ENCODE measurements at places on chromosomes 6 and 20.

DNA sequence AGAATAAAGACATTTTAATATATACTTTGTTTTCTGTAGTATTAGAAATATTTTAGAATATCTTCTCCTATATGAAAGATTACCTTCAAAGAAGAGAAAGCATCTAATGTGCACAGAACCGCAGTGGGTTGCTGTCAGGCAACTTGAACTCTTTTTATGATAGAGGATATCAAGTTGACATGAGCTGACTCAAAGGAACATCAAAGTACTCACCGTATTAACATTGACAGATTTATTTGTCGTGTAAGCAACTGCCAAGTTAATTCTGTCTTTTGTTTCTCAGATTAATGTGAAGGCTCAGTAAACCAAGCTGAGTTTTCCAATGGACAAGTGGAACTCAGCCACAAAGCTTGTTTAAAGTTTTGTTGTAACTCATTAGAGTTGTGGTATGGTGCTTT, 2.2 kb upstream of the GINM1 start:
- H3K4me3 ChIP-seq, result no peak overlapping the region
- H3K27ac ChIP-seq, result no peak overlapping the region
- DNase-seq, result no peak
- H3K36me3 ChIP-seq, result no peaks in the 10 kb centered on the region
- H3K27me3 ChIP-seq, result peaks cover 14% of the 10 kb centered on the region

DNA sequence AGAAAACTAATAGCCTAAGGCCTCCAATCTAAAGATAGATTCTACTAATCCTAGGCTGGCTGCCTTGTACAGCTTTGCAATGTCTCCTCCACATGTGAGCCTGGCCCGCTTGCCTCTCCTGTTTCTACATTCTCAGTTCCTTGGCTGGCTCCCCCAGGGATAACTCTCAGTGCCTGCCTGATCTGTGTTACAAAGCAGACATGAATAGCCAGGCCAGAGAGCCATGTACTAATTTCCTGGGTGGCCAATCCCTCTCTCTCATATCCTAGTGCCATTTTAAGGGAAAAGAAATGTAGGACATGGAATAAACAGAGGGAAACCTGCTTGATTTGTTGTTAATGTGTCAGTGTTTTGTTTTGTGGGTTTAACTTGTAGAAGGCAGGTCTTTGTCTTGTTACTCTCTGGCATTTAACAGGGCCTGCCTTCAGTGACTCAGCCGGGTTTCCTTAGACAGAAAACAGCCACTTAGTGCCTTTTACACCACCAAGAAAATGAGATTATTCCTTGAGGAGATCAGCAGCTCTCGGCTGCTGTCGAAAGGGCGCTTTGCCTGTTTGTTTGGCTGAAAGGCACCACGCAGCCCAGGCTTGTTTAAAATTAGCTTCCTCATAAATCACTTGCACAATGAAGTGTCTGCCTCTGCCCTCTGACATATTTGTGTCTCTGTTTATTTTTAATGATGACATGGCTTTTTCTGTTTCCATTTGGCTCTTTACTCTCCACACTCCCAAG, 702.7 kb downstream of the MAFB start:
- H3K36me3 ChIP-seq, result no peaks in the 10 kb centered on the region
- no peaks in the 10 kb centered on the region for H3K4me1 ChIP-seq
- no peak overlapping the region for H3K27ac ChIP-seq

GRCh38 chr6:2589171-2589661, 161.5 kb downstream of the MYLK4 start:
- H3K36me3 ChIP-seq, result no peaks in the 10 kb centered on the region
- DNase-seq, result no peak
- H3K27ac ChIP-seq, result no peak overlapping the region
- H3K27me3 ChIP-seq, result peaks cover 31% of the 10 kb centered on the region
- H3K4me3 ChIP-seq, result no peak overlapping the region

DNA sequence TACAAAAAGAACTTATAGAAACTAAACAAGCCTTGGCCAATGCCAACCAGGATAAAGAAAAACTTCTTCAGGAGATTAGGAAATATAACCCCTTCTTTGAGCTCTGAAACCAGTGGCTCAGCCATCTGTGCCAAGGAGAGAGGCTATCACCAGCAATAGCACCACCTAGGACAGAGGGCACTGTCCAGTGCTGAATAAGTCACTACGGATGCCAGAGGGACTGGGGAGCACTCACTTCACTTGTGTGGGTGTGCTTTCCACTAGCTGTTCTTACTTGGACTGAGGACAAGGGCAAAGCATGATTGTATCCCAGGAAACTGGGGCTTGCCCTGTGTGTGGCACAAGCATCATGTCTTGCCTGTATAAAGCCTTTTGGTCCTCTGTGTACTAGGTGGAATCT, 15.5 kb downstream of the TAF11 start:
- peaks cover 32% of the 10 kb centered on the region for H3K36me3 ChIP-seq
- no peak overlapping the region for H3K27ac ChIP-seq
- no peak for DNase-seq
- no peaks in the 10 kb centered on the region for H3K27me3 ChIP-seq
- H3K4me3 ChIP-seq, result no peak overlapping the region

- H3K4me3 ChIP-seq, result no peak overlapping the region
- H3K36me3 ChIP-seq, result peaks cover 47% of the 10 kb centered on the region
- no peak for DNase-seq
- H3K4me1 ChIP-seq, result no peaks in the 10 kb centered on the region
- H3K27me3 ChIP-seq, result no peaks in the 10 kb centered on the region
- H3K27ac ChIP-seq, result no peak overlapping the region
Measured at GRCh38 chr20:34945315-34946077, 10.1 kb downstream of the GSS start.

- H3K4me1 ChIP-seq, result no peaks in the 10 kb centered on the region
- no peak for DNase-seq
- H3K27ac ChIP-seq, result no peak overlapping the region
- no peaks in the 10 kb centered on the region for H3K36me3 ChIP-seq
- H3K4me3 ChIP-seq, result no peak overlapping the region
- H3K27me3 ChIP-seq, result peaks cover 3% of the 10 kb centered on the region
Measured at GRCh38 chr6:136090929-136091328, 159.2 kb downstream of the MTFR2 start.

DNA sequence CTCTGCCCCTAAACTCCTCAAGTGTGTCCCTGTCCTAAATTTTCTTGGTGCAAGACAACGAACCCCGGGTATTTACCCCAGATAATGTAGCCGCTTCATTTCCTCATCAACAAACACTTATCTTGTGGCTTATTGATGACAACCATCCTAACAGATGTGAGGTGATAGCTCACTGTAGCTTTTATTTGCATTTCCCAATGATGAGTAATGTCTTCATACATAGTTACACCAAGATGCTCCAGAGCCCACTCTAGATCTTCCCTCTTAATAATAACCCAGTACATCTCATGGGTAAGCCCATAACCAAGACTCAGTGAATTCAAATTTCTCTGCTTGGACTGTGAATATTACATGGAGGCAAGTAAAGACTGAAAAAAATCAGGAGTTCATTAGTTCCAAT, 48.2 kb upstream of the BEND6 start:
- no peaks in the 10 kb centered on the region for H3K4me1 ChIP-seq
- no peak overlapping the region for H3K27ac ChIP-seq
- no peak overlapping the region for H3K4me3 ChIP-seq
- H3K27me3 ChIP-seq, result peaks cover 15% of the 10 kb centered on the region

- H3K4me1 ChIP-seq, result no peaks in the 10 kb centered on the region
- DNase-seq, result no peak
- no peak overlapping the region for H3K4me3 ChIP-seq
- peaks cover 28% of the 10 kb centered on the region for H3K27me3 ChIP-seq
- H3K27ac ChIP-seq, result no peak overlapping the region
Measured at GRCh38 chr6:12903246-12903645, 186.7 kb downstream of the PHACTR1 start.

- no peak overlapping the region for H3K4me3 ChIP-seq
- peaks cover 4% of the 10 kb centered on the region for H3K27me3 ChIP-seq
- no peak overlapping the region for H3K27ac ChIP-seq
- H3K36me3 ChIP-seq, result no peaks in the 10 kb centered on the region
- no peaks in the 10 kb centered on the region for H3K4me1 ChIP-seq
Measured at GRCh38 chr6:140071601-140072062, 697.2 kb upstream of the CITED2 start.

DNA sequence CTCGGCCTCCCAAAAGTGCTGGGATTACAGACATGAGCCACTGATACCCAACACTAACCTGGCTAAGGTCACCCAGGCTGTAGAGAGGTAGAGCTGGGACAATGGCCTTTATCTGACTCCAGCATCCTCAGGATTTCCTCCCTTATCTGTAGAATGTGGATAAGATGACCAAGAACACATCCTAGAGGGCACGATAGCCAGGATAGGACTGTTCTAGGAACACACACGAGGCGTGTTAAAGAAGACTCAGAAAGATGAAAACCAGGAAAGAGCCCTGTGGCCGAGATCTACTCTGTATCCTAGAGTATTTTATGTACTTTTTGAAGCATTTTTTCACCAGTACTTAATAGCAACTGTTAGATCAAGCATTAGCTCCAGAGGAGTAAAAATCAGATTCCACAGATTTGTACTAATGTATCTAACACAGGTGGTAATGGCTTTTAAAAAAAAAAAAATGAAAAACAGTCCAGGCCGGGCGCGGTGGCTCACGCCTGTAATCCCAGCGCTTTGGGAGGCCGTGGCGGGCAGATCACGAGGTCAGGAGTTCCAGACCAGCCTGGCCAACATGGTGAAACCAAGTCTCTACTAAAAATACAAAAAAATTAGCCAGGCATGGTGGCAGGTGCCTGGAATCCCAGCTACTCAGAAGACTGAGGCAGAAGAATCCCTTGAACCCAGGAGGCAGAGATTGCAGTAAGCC, 17.3 kb downstream of the PPP1R10 start:
- no peak for DNase-seq
- no peak overlapping the region for H3K4me3 ChIP-seq
- peaks cover 56% of the 10 kb centered on the region for H3K36me3 ChIP-seq
- H3K27me3 ChIP-seq, result no peaks in the 10 kb centered on the region
- H3K4me1 ChIP-seq, result peaks cover 19% of the 10 kb centered on the region

GRCh38 chr6:75676377-75676776, 72.7 kb upstream of the MYO6 start:
- DNase-seq, result no peak
- no peaks in the 10 kb centered on the region for H3K4me1 ChIP-seq

- no peak overlapping the region for H3K27ac ChIP-seq
- H3K4me3 ChIP-seq, result no peak overlapping the region
- H3K36me3 ChIP-seq, result no peaks in the 10 kb centered on the region
- DNase-seq, result no peak
- H3K27me3 ChIP-seq, result peaks cover 2% of the 10 kb centered on the region
Measured at GRCh38 chr6:4611429-4612129, 164.6 kb upstream of the CDYL start.

GRCh38 chr6:8879334-8879733, 444.0 kb upstream of the SLC35B3 start:
- H3K4me3 ChIP-seq, result no peak overlapping the region
- H3K36me3 ChIP-seq, result no peaks in the 10 kb centered on the region
- H3K27me3 ChIP-seq, result no peaks in the 10 kb centered on the region
- DNase-seq, result no peak

DNA sequence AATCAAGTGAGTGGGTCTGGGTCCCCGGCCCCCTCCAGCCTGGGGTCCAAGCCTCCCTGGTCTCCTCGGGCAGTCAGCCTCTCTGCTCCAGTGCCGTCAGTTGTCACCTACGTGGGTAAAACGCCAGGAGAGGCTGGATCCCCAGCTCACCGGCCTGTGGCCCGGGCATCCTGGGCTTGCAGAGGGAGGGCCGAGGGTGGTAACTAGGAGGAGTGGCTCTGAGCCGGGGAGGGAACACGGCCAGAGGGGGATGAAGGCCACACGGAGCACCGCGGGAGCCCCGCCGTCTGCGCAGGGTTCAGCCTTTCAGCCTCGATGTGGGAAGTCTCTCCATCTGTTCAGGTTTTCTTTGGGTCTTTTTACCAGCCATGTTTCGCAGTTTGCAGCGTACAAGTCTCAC, 29.5 kb upstream of the BHLHE23 start:
- no peaks in the 10 kb centered on the region for H3K36me3 ChIP-seq
- peaks cover 35% of the 10 kb centered on the region for H3K27me3 ChIP-seq
- DNase-seq, result no peak
- peaks cover 8% of the 10 kb centered on the region for H3K4me1 ChIP-seq

DNA sequence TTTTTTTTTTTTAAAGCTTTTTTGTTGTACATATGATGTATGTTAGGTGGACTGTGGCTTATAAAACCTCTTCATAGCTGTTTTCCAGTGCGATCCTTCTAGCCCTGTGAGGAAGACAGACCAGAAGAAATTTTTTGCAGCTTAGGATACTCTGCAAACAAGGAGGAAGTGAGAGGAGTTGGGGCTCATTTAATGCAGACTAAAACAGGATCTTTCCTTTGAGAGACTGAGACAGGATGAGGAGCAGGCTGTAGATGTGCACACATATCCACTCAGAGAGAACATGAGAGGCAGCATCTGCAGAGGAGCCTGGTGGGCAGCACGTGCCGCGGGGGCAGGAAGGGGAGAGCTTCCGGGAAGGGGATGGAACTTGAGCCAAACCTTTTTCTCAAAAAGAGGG, 45.7 kb downstream of the PPARD start:
- H3K36me3 ChIP-seq, result peaks cover 19% of the 10 kb centered on the region
- no peak for DNase-seq
- peak overlapping the region; percentile 43 for H3K27ac ChIP-seq
- H3K4me1 ChIP-seq, result peaks cover 49% of the 10 kb centered on the region
- H3K27me3 ChIP-seq, result no peaks in the 10 kb centered on the region

DNA sequence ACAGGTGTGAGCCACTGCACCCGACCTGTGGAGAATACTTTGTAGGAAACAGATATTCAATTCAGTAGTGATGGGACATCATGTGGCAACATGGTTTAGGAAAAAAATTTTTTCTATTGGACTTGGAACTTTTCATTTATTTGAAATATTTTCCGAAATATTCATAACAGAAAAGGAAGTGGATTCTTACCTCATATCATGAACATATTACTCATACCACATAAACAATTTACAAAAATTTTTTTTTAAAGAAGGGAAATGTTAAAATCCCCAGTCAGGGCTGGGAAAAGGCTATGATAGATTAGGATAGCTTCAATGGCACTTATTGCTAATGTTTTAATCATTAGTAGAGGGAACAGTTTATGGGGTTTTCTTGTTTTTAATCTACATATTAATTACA, 6.8 kb upstream of the ALDH8A1 start:
- no peak for DNase-seq
- H3K27me3 ChIP-seq, result no peaks in the 10 kb centered on the region
- H3K4me1 ChIP-seq, result peaks cover 4% of the 10 kb centered on the region
- H3K4me3 ChIP-seq, result no peak overlapping the region
- H3K36me3 ChIP-seq, result peaks cover 24% of the 10 kb centered on the region

Data from activated CD8-positive, alpha-beta T cell treated with anti-CD3 and anti-CD28 coated beads, Interleukin-2, amount 10 ng/mL, durations not matched to agents 7 days and 5 days (primary cell).